ENCODE measurements at places on chromosomes 4 and X. TPM values are rescaled to one million over a fixed set of nuclear protein-coding genes. Genes with fewer than 3 reads are reported as not detected.

GRCh38 chr4:145824463-145824862 is 114.2 kb downstream of the ZNF827 start:
- H3K27me3 ChIP-seq, result no peaks in the 10 kb centered on the region
- DNase-seq, result no peak
- peaks cover 33% of the 10 kb centered on the region for H3K4me1 ChIP-seq
- peaks cover 6% of the 10 kb centered on the region for H3K36me3 ChIP-seq
- H3K4me3 ChIP-seq, result no peak overlapping the region

USP17L30 gene
- total RNA-seq, result not detected

TASL gene
- total RNA-seq, result 1.5 TPM

SLC9B2 gene
- total RNA-seq, result 19.9 TPM

- no peaks in the 10 kb centered on the region for H3K4me1 ChIP-seq
- no peak overlapping the region for H3K4me3 ChIP-seq
- H3K27me3 ChIP-seq, result no peaks in the 10 kb centered on the region
Observed at GRCh38 chr4:9812501-9813340, 31.3 kb downstream of the DRD5 start.

DNA sequence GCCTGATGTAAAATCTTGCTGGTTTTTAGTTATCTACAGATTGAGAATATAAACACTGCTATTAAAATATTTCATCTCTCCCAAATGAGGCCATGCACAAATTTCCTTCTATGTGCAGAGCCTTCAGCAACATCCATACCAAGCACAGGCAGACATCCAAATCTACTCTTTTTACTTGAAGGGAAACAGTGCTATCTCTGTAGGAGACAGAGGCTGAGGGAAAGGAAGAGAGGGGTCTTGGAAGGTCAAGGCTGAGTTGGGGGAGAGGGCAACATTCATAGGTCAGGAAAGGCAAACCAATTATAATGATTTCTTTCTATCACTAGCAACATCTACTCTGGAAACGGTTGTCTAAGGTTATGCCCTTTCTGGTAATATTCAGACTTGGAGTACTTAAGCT is 240.2 kb downstream of the CBR4 start:
- H3K27me3 ChIP-seq, result no peaks in the 10 kb centered on the region
- peak overlapping the region; percentile 74 for H3K27ac ChIP-seq
- H3K4me3 ChIP-seq, result no peak overlapping the region
- no peaks in the 10 kb centered on the region for H3K36me3 ChIP-seq
- H3K4me1 ChIP-seq, result peaks cover 37% of the 10 kb centered on the region

DNA sequence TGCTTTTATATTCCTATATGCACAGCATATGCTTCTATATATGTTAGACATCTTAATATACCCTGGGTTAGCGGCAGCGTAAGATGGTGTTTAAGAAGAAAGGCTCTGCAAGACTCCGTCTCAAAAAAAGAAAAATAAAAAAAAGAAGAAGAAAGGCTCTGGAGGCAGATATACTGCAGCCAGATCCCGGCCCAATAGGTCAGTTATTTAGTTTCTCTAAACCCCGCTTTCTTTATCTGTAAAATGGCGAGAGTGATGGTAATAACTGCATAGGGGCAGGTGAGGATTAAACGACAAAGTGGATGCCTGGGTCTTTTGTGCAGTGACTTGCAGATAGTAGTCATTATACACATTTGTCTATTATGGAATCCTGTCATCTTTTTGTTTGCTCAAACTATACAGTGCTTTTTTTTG is 115.2 kb downstream of the NAA11 start:
- no peaks in the 10 kb centered on the region for H3K27me3 ChIP-seq
- peaks cover 10% of the 10 kb centered on the region for H3K4me1 ChIP-seq
- H3K36me3 ChIP-seq, result no peaks in the 10 kb centered on the region
- no peak for DNase-seq
- H3K4me3 ChIP-seq, result no peak overlapping the region

DNA sequence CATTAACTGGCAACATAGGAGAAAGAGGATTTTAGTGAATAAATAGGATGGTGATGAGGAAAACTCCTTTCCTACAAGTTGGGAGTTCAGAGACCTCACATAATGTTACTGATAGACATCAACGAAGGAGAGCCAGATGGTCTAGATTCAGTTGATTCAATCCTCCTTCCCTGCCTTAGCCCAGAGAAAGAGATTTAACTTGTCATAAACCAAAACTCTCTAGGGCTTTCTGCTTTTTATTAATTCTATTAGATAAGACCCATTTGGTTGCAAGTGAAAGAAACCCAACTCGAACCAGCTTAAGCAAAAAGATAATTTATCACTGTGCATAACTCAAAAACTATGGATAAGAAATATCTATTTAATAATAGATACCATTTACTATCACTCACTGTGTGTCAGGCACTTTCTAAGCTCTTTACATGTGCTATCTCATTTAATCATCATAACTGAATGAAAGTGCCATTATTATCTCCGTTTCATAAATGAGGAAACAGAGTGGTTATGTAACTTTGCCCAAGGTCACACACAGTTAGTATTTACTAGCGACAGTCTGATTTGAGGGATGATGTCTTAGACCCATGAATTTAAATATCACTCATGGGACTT is 4.3 kb upstream of the UNC5C start:
- no peak for DNase-seq
- no peaks in the 10 kb centered on the region for H3K27me3 ChIP-seq
- H3K4me1 ChIP-seq, result peaks cover 16% of the 10 kb centered on the region
- no peak overlapping the region for H3K4me3 ChIP-seq

- no peaks in the 10 kb centered on the region for H3K27me3 ChIP-seq
- no peak overlapping the region for H3K4me3 ChIP-seq
- H3K27ac ChIP-seq, result no peak overlapping the region
Observed at GRCh38 chrX:9349572-9350494, 115.0 kb upstream of the TBL1X start.

DNA sequence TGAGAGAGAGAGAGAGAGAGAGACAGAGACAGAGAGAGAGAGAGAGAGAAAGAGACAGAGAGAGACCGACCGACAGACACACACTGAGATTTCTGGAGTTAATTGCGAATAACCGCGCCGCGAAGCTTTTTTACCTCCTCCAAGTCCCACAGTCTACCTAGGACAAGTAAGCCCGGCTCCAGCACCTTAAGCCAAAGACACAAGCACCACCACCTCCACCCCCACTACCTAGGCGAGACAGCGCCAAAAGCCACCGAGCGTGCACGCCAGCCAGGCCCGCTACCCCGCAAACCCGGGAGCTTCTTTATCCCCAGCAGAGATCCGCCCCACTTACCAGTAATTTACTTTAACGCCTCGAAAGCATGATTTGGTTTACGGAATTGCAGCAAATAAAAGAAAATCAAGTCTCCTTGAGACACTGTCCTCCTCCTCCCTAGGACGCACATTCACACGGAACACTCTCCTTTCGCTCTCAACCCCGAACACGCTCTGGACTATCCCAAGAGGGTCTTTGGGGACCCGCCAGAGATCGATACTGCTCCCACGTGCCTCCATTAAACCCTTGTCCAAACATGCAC is 649.6 kb upstream of the DIPK2B start:
- peaks cover 11% of the 10 kb centered on the region for H3K27me3 ChIP-seq
- H3K36me3 ChIP-seq, result no peaks in the 10 kb centered on the region
- peak overlapping the region; percentile 33 for H3K4me3 ChIP-seq
- H3K4me1 ChIP-seq, result no peaks in the 10 kb centered on the region
- no peak for DNase-seq

DNA sequence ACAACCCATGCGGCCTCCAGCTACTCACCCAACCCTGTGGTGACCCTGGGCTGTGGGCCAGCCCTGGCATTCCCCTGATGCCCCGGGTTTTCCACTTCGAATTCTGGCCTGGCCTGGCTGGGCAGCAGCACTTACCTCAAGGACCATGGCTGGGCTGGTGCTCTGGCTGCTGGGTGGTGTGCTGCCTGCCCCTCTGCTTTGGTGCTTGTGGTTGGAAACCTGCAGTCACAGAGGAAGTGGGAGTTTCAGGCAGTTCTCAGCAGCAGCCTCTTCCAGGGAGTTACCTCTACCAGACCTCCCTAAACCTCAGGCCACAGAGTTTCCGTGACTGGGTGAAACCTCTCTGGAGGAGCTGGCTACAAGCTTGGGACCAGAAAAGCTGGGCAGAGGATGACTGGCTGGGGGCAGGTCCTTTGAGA is at the start of gene CXCR3:
Gene CXCR3, minus strand, starts transcription at position 209 of the 419 bp plus-strand sequence. Its CDS starts 62 bp downstream, at position 147.
- no peaks in the 10 kb centered on the region for H3K27me3 ChIP-seq
- peaks cover 12% of the 10 kb centered on the region for H3K36me3 ChIP-seq
- no peaks in the 10 kb centered on the region for H3K4me1 ChIP-seq
- H3K27ac ChIP-seq, result no peak within 1 kb of the TSS
- DNase-seq, result no peak

GRCh38 chr4:182918044-182918607 is 940 bp upstream of the DCTD start:
- H3K27ac ChIP-seq, result peak overlapping the region; percentile 94
- no peaks in the 10 kb centered on the region for H3K27me3 ChIP-seq
- peaks cover 25% of the 10 kb centered on the region for H3K4me1 ChIP-seq
- peak overlapping the region; percentile 71 for H3K4me3 ChIP-seq
- DNase-seq, result no peak

GRCh38 chr4:114237997-114238396 is 258.6 kb upstream of the ARSJ start:
- no peaks in the 10 kb centered on the region for H3K36me3 ChIP-seq
- H3K27me3 ChIP-seq, result no peaks in the 10 kb centered on the region
- H3K4me1 ChIP-seq, result no peaks in the 10 kb centered on the region
- no peak overlapping the region for H3K4me3 ChIP-seq
- DNase-seq, result no peak

XK gene
- total RNA-seq, result 22.1 TPM

CLTRN gene
- total RNA-seq, result 0.33 TPM

NUDT10 gene
- 13.6 TPM for total RNA-seq

SHISA3 gene
- total RNA-seq, result 2.5 TPM

GRCh38 chrX:10395643-10396042 is 224.7 kb downstream of the MID1 start:
- H3K27me3 ChIP-seq, result no peaks in the 10 kb centered on the region
- DNase-seq, result no peak
- H3K27ac ChIP-seq, result no peak overlapping the region
- no peak overlapping the region for H3K4me3 ChIP-seq
- H3K4me1 ChIP-seq, result no peaks in the 10 kb centered on the region

TEX13B gene
- total RNA-seq, result not detected

- H3K36me3 ChIP-seq, result no peaks in the 10 kb centered on the region
- H3K27me3 ChIP-seq, result no peaks in the 10 kb centered on the region
- no peak for DNase-seq
- H3K27ac ChIP-seq, result no peak overlapping the region
- no peaks in the 10 kb centered on the region for H3K4me1 ChIP-seq
- H3K4me3 ChIP-seq, result peak overlapping the region; percentile 6
Observed at GRCh38 chrX:103275947-103276567, 493 bp downstream of the TCEAL5 start.

- no peaks in the 10 kb centered on the region for H3K36me3 ChIP-seq
- no peak overlapping the region for H3K4me3 ChIP-seq
- DNase-seq, result no peak
- no peak overlapping the region for H3K27ac ChIP-seq
- H3K4me1 ChIP-seq, result no peaks in the 10 kb centered on the region
- H3K27me3 ChIP-seq, result no peaks in the 10 kb centered on the region
Observed at GRCh38 chr4:40685300-40685699, 55.6 kb upstream of the RBM47 start.

DNA sequence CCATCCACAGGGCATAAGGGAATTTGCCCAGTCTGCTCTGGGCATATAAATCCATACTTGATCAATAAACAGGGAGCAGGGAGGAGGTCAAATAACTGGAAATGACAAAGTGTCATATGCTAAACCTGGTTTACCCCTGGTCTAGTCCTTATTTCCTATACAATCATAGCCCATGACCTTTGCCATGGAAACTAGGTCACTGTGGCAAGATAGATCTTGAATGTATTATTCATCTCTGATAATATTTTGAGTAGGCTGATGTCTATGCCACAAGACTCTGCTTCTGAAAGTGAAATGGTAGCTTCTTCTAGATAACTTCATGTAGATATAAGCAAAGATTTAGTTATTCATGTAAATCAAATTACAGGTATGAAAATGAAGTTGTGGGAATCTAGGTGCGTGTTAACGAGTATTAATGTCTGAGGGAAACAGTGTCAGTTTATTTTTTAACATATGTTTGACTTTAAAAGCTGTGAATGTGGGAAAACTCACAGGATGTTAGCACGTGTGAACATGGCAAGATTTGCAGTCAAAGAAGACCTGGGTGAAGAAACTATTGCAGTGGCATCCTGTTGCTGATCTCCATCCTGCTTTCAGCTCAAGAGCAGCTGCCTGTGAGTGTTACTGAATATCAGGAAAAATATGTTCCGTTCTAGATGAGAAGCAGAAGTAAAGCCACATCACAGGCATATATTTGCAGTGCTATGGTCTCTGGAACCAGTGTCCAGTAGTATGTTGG is 81.8 kb upstream of the NDP start:
- no peaks in the 10 kb centered on the region for H3K4me1 ChIP-seq
- H3K27ac ChIP-seq, result no peak overlapping the region
- H3K27me3 ChIP-seq, result no peaks in the 10 kb centered on the region
- DNase-seq, result no peak
- no peak overlapping the region for H3K4me3 ChIP-seq

CPLX1 gene
- 0.36 TPM for total RNA-seq

RASGEF1B gene
- total RNA-seq, result 5.0 TPM

GRCh38 chr4:42397635-42398170 is 415 bp downstream of the SHISA3 start:
- peaks cover 32% of the 10 kb centered on the region for H3K27me3 ChIP-seq
- no peaks in the 10 kb centered on the region for H3K4me1 ChIP-seq
- H3K4me3 ChIP-seq, result peak overlapping the region; percentile 54
- H3K27ac ChIP-seq, result peak overlapping the region; percentile 72
- no peak for DNase-seq

DNA sequence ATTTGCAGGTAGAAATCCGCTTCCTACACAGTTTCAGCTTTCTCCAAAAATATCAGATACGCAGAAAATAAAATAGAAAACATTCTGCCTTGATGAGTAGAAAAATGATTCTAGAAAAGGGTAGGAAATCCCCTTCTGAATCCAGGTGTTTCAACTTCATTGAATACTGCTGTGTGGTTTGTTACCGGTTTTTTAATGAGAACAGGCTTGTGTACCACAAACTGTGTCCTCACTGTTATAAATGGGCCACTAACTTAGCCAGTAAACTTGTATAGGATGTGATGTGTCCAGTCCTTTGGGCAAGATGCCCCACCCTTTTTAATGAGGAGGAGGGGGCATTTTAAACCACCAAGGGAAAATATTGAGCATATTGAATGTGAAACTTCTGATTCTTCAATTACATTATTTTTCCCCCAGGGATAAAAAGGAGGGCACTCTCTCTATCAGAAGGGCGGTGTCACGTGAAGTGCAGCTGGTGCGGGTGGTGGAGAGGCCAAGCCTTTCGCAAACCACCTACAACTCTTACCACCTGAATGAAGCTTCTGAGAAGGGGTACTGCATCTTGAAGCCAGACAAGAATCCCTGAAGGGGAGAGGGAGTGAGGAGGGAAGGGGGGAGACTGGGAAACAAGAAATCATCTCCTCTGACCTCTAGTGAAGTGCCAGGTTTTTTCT is 4.5 kb downstream of the CXXC4 start:
- H3K27ac ChIP-seq, result peak overlapping the region; percentile 87
- peak; percentile 61 for DNase-seq
- H3K27me3 ChIP-seq, result no peaks in the 10 kb centered on the region

GAGE12E gene
- not detected for total RNA-seq

Data from sigmoid colon (tissue), 7 donors.